ENCODE measurements at places on chromosomes 3 and 15. TPM values are rescaled to one million over a fixed set of nuclear protein-coding genes. Genes with fewer than 3 reads are reported as not detected.

DNA sequence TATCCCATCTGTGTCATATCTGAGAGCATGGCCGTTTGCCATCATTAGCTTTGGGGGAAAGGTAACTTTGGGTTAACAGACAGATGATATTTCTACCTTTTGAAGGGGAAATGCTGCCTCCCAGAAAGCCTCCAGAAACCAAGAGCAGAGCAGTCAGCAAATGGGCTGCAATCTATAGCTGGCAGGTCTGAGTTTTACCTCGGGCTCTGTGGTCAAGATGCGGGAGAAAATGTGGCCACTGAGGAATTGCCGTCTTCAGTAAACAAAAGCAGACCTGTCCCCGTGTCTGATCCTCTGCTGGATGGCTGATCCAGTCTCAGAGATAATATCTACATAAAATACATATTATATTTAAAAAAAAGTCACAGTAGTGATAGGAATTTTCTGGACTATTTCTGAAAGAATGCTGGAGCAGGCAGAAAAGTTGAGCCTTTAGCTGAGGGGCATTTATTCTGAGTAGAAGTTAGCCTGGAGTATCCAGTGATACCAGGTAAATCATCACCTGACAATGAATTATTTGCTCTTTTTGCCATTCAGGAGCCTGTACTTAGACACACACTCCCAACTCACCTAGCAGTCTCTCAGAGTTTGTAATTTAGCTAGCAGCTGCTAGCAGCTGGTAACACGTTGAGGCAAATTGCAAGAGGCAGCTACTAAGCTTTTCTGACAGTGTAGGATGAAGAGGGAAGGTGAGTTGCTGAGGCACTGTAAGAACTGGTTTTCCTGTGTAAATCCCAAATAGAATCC, 285.3 kb upstream of the RARB start:
- H3K27ac ChIP-seq: no peak overlapping the region
- H3K4me3 ChIP-seq: no peak overlapping the region
- H3K4me1 ChIP-seq: no peaks in the 10 kb centered on the region
- no peaks in the 10 kb centered on the region for H3K36me3 ChIP-seq
- no peaks in the 10 kb centered on the region for H3K27me3 ChIP-seq

GRCh38 chr3:137771401-137772213, 7.5 kb downstream of the SOX14 start:
- peaks cover 2% of the 10 kb centered on the region for H3K4me1 ChIP-seq
- no peaks in the 10 kb centered on the region for H3K36me3 ChIP-seq
- H3K27me3 ChIP-seq: peaks cover 84% of the 10 kb centered on the region
- no peak overlapping the region for H3K4me3 ChIP-seq
- DNase-seq: no peak
- no peak overlapping the region for H3K27ac ChIP-seq

DNA sequence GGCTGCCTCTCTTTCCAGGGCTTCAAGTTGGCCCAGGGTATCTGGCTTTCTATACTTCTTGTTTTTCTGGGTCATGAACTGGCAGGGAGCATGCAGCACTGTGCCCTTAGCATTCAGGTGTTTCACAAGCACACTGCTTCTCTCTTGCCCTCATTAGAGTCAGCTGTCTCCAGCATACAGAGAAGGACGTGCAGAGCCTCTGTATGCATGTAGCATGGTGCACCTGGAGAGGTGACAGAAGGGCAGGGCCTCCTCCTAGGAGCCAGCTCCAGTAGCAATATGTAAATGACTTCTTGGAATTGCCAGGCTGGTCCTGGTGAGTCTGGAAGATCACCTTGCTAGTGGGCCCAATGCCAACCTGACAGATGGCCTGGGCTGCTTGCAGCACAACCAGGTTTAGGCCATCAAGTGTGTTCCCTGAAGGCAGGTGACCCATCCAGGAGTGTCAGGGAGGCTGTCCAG, 44.8 kb upstream of the ATP2C1 start:
- H3K27me3 ChIP-seq: peaks cover 13% of the 10 kb centered on the region
- H3K4me3 ChIP-seq: no peak overlapping the region
- no peaks in the 10 kb centered on the region for H3K36me3 ChIP-seq
- no peak overlapping the region for H3K27ac ChIP-seq
- peaks cover 28% of the 10 kb centered on the region for H3K4me1 ChIP-seq

ZNF774 gene
- 1.0 TPM for total RNA-seq

GRCh38 chr3:29271475-29271874, 9.4 kb upstream of the RBMS3 start:
- no peaks in the 10 kb centered on the region for H3K27me3 ChIP-seq
- no peak for DNase-seq
- peaks cover 7% of the 10 kb centered on the region for H3K4me1 ChIP-seq

- DNase-seq: no peak
- no peaks in the 10 kb centered on the region for H3K4me1 ChIP-seq
- no peaks in the 10 kb centered on the region for H3K36me3 ChIP-seq
- H3K4me3 ChIP-seq: no peak overlapping the region
- H3K27me3 ChIP-seq: peaks cover 1% of the 10 kb centered on the region
Measured at GRCh38 chr3:28949580-28949979, 331.3 kb upstream of the RBMS3 start.

- peaks cover 19% of the 10 kb centered on the region for H3K4me1 ChIP-seq
- H3K36me3 ChIP-seq: peaks cover 4% of the 10 kb centered on the region
- H3K4me3 ChIP-seq: no peak overlapping the region
- DNase-seq: no peak
- H3K27ac ChIP-seq: no peak overlapping the region
Measured at GRCh38 chr15:64653757-64654156, 121.6 kb downstream of the RBPMS2 start.

GRCh38 chr3:195872800-195873199, 35.6 kb downstream of the TNK2 start:
- H3K36me3 ChIP-seq: peaks cover 14% of the 10 kb centered on the region
- H3K4me3 ChIP-seq: no peak overlapping the region
- no peaks in the 10 kb centered on the region for H3K27me3 ChIP-seq
- peaks cover 11% of the 10 kb centered on the region for H3K4me1 ChIP-seq
- no peak for DNase-seq
- no peak overlapping the region for H3K27ac ChIP-seq

- H3K36me3 ChIP-seq: peaks cover 20% of the 10 kb centered on the region
- no peaks in the 10 kb centered on the region for H3K27me3 ChIP-seq
- no peak overlapping the region for H3K27ac ChIP-seq
- peaks cover 7% of the 10 kb centered on the region for H3K4me1 ChIP-seq
Measured at GRCh38 chr3:179026636-179027035, 45.0 kb downstream of the ZMAT3 start.

GRCh38 chr3:170572665-170573253, 13.1 kb downstream of the SLC7A14 start:
- peaks cover 29% of the 10 kb centered on the region for H3K27me3 ChIP-seq
- DNase-seq: no peak
- H3K4me1 ChIP-seq: peaks cover 16% of the 10 kb centered on the region
- H3K27ac ChIP-seq: no peak overlapping the region

DNA sequence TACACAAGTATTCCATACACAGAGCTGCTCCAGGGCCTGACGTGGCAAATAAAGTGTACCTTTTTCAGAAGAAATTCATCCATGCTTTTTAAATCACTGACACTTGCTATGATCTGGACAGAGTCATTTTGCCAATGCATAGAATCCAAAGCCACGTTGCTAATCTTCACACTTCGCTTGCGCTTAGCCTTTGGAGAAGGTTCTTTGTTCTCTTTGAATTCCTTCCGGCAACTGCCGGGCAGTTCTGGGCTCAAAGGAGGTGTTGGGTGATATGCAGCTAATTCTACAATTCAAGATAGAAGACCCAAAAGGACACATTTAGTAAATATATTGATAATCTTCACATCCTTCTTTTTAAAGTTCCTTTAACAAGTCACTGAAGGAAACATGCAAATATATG, 69.9 kb downstream of the NR2E3 start:
- DNase-seq: no peak
- H3K27me3 ChIP-seq: no peaks in the 10 kb centered on the region
- H3K4me1 ChIP-seq: no peaks in the 10 kb centered on the region
- H3K4me3 ChIP-seq: no peak overlapping the region
- H3K27ac ChIP-seq: no peak overlapping the region

CSPG5 gene
- 0.30 TPM for total RNA-seq

- H3K4me3 ChIP-seq: no peak overlapping the region
- H3K27me3 ChIP-seq: no peaks in the 10 kb centered on the region
- DNase-seq: no peak
- H3K27ac ChIP-seq: no peak overlapping the region
Measured at GRCh38 chr3:31661993-31662670, 129.4 kb downstream of the STT3B start.

- H3K36me3 ChIP-seq: peaks cover 58% of the 10 kb centered on the region
- no peaks in the 10 kb centered on the region for H3K27me3 ChIP-seq
- H3K4me1 ChIP-seq: peaks cover 17% of the 10 kb centered on the region
- H3K27ac ChIP-seq: no peak overlapping the region
Measured at GRCh38 chr3:143016321-143016972, 15.1 kb downstream of the U2SURP start.

TM6SF1 gene
- total RNA-seq: 22.0 TPM

GRCh38 chr3:144200466-144200865, 228.8 kb downstream of the DIPK2A start:
- no peak for DNase-seq
- H3K27ac ChIP-seq: no peak overlapping the region
- no peaks in the 10 kb centered on the region for H3K36me3 ChIP-seq
- no peak overlapping the region for H3K4me3 ChIP-seq

DNA sequence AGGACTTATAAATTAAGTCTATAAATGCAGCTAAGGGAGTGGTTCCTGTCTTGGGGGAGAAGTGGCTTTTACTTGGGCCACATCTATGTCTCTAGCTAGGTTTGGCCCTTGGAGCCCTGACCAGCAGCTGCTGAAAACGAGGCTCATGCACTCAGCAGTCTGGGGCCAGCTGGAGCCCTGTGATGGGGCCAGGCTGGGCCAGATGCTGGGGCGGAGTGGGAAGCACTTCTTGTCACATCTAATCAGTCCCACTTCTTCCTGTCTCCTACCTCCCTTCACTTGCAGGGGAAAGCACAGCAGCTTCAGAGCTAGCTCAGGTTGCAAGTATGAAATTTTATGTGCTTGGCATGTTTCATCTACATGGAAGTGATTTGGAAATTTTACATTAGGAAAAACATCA, 209.9 kb upstream of the ROPN1 start:
- DNase-seq: no peak
- H3K27me3 ChIP-seq: peaks cover 7% of the 10 kb centered on the region
- H3K4me1 ChIP-seq: no peaks in the 10 kb centered on the region
- no peak overlapping the region for H3K27ac ChIP-seq

DNA sequence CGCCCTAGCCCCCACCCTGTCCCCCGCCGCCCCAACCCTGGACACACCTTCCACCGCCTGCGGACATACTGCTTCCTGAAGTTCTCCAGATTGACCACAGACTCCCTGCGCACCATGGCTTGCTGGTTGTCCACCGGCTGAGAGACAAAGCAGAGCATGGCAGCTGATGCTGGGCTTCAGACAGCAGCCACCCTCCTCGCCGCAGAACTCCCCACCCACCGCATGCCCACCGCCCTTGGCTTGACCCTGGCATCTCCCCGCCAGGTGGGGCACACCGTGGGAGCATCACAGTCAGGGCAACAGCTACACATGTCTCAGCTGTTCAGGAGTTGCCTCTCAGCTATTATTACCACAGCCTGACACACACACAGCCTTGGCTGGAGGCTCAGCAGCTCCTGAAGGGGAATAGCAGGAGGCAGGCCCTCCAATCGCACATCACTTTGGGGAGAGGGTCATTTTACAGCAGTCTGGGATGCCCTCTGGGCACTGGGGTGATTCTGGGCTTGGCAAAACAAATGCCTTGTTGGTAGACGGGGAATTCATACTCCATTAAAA, 78.4 kb upstream of the HERC1 start:
- H3K4me3 ChIP-seq: no peak overlapping the region
- H3K27ac ChIP-seq: no peak overlapping the region
- DNase-seq: no peak
- peaks cover 6% of the 10 kb centered on the region for H3K27me3 ChIP-seq
- no peaks in the 10 kb centered on the region for H3K36me3 ChIP-seq

DNA sequence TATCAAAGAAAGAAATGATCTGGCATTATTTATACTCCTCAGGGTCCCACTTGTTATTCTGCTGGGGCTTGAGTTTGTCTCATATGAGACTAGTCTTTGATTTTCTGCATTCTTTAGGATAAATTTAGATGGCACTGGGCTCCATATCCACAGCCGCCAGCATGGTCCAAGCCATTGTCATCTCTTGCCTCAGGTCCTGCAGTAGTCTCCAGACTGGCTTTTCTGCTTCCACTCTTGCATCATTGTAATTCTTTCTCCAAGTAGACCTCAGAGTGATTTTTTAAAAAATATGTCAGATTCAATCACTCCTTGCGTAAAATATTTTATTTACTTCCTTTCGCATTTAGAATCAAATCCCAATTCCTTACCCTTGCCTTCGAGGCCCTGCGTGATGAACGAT, 50.4 kb upstream of the ST3GAL6 start:
- no peaks in the 10 kb centered on the region for H3K4me1 ChIP-seq
- H3K4me3 ChIP-seq: no peak overlapping the region
- H3K36me3 ChIP-seq: no peaks in the 10 kb centered on the region
- no peak overlapping the region for H3K27ac ChIP-seq
- no peak for DNase-seq

EXOG gene
- total RNA-seq: 17.8 TPM

IL17RE gene
- total RNA-seq: 1.7 TPM

DNA sequence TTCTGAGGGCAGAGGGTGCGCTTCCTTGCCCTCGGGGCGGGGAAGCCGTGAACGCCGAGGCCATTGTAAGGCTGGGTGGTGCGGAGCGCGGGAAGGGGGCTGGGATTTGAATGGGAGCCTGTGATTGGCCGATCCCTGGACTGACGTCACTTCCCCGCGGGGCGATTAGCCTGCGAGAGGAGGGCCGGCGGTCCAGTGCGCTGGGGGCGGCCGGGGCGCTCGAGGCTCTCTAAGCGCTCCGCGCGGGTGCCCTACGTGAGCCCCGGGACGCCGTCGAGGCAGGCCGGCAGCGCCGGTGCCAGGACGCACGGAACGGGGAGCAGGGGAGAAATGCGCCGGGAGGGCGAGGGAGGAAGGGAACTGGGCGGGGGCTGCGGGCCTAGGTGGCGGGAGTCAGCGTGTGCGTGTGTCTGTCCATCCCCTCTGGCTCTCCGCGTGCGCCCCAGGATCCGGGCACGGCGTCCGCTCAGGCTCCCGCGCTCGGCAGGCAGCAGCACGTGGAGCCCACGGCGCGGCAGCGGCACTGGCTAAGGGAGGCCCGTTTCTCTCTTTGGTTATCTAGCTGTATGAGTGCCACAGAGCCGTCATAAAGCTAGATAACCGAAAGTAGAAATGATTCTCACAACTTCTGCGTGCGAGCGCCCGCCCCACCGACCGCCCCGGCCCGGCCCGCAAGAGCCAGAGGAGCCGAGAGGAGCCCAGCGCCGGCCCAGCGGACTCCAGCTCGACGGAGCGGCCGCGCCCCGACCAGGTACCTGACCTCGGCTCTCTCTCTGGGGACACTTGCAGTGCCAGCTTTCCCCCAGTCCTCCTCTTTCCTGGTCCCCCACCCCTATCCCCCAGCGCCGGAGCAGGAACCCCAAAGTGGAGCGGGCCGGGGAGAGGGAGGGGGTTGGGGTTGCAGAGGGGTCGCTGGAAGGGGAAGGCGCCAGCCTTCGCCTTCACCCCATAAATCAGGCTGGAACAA, 33.1 kb upstream of the POLG start:
- peak overlapping the region; percentile 13 for H3K4me3 ChIP-seq
- peaks cover 3% of the 10 kb centered on the region for H3K36me3 ChIP-seq
- no peak for DNase-seq
- H3K4me1 ChIP-seq: peaks cover 17% of the 10 kb centered on the region

- H3K27me3 ChIP-seq: peaks cover 20% of the 10 kb centered on the region
- no peaks in the 10 kb centered on the region for H3K36me3 ChIP-seq
- no peaks in the 10 kb centered on the region for H3K4me1 ChIP-seq
- H3K4me3 ChIP-seq: no peak overlapping the region
- H3K27ac ChIP-seq: no peak overlapping the region
Measured at GRCh38 chr15:79113831-79114230, 23.3 kb upstream of the RASGRF1 start.

GRCh38 chr3:32755761-32756160, 62.0 kb upstream of the TRIM71 start:
- H3K4me1 ChIP-seq: peaks cover 12% of the 10 kb centered on the region
- no peak overlapping the region for H3K4me3 ChIP-seq
- H3K27ac ChIP-seq: no peak overlapping the region
- H3K27me3 ChIP-seq: no peaks in the 10 kb centered on the region
- no peak for DNase-seq
- H3K36me3 ChIP-seq: peaks cover 10% of the 10 kb centered on the region

Measured in activated CD4-positive, alpha-beta memory T cell treated with anti-CD3 and anti-CD28 coated beads, Interleukin-2, amount 10 ng/mL, durations not matched to agents 7 days and 5 days (primary cell).